ENCODE measurements at places on chromosomes 3 and 15.

- no peak for DNase-seq
Observed at GRCh38 chr3:167001374-167001773, 378.7 kb downstream of the ZBBX start.

DNA sequence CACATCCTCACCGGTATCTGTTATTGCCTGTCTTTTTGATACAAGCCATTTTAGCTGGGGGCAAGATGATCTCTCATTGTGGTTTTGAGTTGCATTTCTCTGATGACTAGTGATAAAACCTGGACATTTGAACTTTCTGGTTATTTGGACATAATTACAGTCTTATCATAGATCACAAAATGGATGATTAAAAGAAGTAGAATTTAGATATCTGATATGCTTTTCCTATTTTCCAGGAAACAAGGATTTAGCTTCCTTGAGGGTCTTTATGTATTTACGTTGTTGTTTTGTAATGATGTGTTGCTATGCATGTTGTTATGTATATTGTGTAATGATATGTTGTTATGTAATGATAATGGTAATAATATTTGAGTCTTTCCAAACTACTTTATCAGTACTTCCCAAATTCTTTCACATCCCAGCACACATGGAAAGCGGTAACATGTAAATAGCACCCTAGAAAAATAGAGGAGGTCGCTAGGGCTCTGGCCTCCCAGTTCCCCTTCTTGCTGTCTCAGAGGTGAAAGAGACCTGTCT is 53.8 kb downstream of the GJD2 start:
- DNase-seq: no peak

GRCh38 chr15:37773111-37773860 is 161.2 kb upstream of the TMCO5A start:
- no peak for DNase-seq

- no peak for DNase-seq
Observed at GRCh38 chr15:38670128-38671005, 105.8 kb upstream of the RASGRP1 start.

DNA sequence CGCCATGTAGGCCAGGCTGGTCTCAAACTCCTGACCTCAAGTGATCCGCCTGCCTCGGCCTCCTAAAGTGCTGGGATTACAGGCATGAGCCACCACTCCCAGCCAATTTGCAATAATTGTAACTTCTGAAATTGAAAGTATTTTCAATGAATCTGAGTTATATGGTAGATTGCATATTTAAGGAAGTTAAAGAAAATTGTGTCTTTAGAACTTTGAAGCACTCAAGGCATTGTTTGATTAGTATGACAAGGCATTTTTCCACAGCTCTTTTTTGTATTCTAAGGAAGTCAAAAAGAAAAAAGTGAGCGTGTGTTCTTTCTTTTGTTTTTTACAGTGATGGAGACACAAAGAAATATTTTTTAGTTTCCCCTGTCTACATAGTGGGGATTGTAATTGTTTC is 15.7 kb upstream of the RPLP1 start:
- DNase-seq: no peak
